T-helper 2 cell (primary cell): ENCODE measurements at places on chromosomes 16 and 17.

- no peak for DNase-seq
Measured at GRCh38 chr16:55539049-55539448, 27.4 kb upstream of the CAPNS2 start.

- no peak for DNase-seq
Measured at GRCh38 chr17:13073018-13073417, 55.2 kb upstream of the ELAC2 start.

DNA sequence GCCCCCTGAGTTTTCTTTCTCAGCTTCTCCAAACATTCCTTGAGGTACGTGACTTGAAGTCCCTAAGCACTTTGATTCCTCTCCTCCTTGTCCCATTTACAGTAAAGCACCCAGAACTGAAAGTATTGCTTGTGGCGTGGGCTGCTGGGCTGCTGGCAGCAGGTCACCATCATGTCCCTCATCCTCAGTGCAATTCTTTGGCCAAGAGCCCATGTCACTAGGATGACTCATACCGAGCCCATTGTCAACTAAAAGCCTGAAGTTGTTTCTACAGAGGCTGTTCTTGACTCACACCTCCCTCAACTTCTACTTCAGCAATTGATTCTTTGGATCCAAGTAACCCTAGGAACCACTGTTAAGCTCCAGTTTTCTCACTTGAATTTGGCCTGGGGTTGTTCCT is 54.3 kb downstream of the KPNA2 start:
- DNase-seq = no peak

GRCh38 chr16:74625500-74626350 is 18.8 kb upstream of the GLG1 start:
- DNase-seq = no peak

DNA sequence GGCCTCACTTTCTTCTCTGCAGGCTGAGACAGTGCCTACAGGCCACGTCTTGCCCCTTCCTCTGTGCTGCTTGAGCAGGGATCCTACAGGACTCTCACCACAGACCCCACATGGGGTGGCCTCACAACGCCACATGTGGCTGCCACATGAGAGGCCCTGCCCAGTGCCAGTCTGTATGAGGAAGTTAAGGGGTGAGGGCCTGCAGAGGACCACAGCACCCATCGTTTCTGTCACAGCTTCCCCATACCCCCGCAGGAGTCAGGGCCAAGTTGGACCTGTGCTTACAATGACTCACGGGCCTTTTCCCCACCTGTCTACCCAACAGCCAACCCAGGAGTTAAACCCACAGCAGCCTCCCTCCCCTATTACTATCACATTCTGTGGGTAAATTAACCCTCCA is 2.9 kb upstream of the GSDMB start:
- no peak for DNase-seq

- no peak for DNase-seq
Measured at GRCh38 chr17:68711858-68712257, 110.7 kb upstream of the FAM20A start.

DNA sequence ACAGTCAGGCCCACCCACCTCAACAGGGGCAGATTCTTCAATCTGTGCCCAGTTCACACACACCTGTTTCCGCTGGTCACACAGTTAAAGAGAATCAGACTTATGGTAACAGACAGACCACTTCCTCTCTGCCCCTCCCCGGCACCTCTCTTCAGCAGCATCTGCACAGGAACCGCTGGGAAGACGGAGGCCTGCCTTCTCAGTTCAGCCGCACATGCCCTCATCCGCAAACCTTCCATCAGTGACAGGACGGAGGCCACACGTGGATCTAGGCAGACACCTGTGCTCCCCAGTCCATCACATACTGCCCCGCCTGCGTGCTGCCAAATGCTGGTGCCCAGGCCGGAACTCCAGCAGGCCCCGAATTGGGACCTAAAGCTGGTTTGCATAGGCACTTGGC is 10.3 kb downstream of the PHB1 start:
- DNase-seq = no peak

- no peak for DNase-seq
Measured at GRCh38 chr17:12830777-12831247, 41.5 kb downstream of the ARHGAP44 start.

DNA sequence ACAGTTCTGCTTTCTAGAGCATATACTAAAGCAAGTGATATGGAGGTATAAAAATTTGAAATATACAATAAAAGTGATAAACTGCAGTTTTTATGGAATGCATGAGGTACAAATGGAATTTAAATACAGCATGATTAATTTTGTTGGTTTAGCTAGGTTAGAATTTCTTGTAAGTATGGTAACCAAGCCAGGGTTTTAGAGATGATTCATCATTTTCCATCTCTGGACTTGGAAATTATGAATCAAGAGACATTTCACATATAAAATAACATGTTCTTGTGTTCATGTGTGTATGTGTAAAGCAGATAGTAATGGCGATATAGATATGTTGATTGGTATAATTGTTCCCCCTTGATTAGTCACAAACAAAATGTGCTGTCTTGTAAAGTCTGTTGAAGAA is 1219.8 kb downstream of the CDH8 start:
- DNase-seq = no peak

DNA sequence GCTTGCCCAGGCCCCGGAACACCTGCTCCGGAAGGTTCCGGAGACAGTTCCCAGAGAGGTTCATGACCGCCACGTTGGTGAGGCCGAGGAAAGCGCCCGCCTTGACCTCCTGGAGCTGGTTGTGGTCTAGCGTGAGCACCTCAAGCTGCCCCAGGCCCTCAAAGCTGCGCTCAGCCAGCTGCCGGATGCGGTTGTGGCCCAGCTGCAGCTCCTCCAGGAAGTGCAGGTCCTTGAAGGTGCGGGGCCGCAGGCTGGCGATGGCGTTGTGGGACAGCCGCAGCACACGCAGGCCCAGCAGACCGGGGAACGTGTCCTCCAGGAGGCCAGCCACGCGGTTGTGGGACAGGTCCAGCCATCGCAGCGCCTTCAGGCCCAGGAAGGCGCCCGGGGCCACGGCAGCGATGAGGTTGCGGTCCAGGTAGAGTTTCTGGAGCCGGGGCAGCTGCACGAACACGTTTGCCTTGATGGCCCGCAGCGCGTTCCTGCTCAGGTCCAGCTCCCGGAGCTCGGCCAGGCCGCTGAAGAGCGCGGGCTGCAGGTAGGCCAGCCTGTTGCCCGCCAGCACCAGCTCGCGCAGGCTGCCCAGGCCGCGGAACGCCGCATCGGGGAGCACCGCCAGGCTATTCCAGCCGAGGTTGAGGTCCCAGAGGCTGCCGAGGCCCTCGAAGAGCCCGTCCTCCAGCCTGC is 2.1 kb downstream of the IGFALS start:
- no peak for DNase-seq

- no peak for DNase-seq
Measured at GRCh38 chr17:60345233-60345632, 46.7 kb downstream of the USP32 start.

DNA sequence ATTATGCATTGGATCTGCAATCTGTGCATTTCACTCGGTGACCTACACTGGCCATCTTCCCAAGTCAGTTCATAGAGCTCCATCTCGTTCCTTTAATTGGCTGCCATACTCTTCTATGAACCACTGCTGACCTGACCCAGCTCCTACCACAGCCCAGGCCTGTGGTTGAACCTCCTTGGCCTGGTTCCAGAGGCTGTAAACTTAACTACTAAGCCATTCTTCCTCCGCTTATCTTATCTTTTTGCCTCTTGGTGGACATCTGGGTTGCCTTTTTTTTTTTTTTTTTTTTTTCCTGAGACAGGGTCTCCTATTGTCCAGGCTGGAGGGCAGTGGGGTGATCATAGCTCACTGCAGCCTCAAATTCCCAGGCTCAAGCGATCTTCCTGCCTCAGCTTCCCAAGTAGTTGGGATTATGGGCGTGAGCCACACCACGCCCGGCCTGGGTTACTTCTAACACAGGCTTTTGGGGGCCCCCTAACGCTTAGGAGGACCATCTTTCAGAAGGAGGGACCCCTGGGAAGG is 18.3 kb downstream of the COQ7 start:
- DNase-seq = no peak

GRCh38 chr16:30054451-30054850 is 11.1 kb upstream of the ALDOA start:
- DNase-seq = no peak

- no peak for DNase-seq
Measured at GRCh38 chr17:19630661-19631060, 17.9 kb upstream of the ALDH3A2 start.

- DNase-seq = no peak
Measured at GRCh38 chr16:74190292-74190691, 106.3 kb upstream of the PSMD7 start.

DNA sequence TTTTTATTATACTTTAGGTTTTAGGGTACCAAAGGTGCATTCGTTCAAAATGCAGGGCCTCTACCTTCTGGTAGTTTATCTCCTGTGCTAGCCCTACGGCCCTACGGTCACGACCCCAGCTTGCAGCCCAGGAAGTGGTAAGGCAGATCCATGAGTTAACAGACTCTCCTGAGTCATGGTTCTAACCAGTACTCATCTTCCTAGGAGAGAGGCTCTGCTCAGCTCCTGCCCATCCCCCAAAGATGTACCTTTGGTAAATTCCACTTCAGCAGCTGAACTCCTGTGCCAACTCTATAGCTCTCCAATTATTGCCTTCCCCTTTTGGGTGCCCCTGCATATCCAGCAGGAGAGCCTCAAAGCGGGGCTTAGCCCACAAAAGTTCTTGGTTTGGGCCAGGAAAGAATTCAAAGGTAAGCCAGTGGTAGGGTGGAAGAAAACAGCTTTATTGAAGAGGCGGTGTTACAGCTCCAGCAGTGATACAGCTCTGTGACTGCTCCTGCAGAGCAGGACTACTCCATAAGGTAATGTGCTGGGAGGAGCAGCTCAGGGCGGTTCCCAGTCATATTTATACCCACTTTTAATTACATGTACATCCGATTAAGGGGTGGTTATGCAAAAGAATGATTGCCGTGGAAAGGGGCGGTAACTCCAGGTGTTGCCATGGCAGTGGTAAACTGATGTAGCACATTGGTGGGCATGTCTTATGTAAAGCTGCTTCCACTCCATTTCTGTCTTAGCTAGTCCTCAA is 241.4 kb downstream of the PMP22 start:
- no peak for DNase-seq

DNA sequence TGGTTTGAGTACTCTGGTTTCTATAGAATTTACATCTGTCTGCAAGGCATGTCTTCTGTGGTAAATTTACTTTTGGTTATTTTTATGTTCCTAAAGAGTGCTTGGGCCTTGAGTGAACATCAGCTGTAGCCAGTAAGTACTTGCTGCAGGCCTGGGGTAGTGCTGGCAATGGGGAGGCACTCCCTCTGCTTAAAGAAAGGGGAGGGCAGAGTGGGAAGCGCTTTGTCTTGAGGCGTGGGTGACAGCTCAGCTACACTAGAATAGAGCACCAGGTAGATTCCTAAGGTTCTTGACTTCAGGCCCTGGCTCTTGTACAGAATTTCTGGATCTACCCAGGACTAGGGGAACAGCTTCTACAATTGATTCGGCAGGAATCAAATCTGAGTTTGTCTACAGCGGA is 50.6 kb downstream of the MPHOSPH6 start:
- no peak for DNase-seq

GRCh38 chr17:45096141-45096540 is 35.0 kb downstream of the NMT1 start:
- no peak for DNase-seq

DNA sequence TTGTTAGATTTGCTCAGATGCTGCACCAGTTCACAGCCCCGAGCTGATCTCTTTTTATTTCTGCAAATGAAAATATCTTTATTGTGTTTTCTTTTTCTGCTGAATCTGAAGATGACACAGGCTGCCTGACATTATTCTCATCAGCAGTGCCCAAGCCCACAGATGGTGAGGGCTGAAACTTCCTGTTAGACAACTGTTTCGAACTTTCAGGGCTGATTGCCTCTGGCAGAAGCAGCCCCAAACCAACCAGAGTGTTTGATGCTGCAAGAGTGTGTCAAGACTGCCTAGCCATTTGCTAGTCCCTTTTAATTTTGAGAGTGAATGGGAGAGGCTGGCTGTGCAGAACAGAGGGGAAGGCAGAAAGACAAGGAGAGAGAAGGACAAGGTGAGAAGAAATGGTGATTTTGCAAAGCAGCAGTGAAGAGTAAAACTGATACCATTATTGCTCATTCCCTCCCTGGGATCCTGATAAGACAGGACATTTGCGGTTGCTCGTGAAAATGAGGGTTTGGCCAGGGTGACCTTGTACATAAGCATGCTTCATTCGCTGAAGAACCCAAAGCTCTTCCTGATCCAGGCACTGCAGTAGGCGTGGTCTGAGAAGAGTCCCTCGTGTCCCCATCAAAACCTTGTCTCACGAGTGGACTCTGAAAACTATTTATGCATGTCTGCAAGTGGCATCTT is 77.2 kb downstream of the TMEM114 start:
- no peak for DNase-seq

GRCh38 chr17:81287152-81287551 is 8.0 kb downstream of the SLC38A10 start:
- DNase-seq = no peak

- no peak for DNase-seq
Measured at GRCh38 chr16:11151885-11152629, 103.9 kb downstream of the SOCS1 start.

DNA sequence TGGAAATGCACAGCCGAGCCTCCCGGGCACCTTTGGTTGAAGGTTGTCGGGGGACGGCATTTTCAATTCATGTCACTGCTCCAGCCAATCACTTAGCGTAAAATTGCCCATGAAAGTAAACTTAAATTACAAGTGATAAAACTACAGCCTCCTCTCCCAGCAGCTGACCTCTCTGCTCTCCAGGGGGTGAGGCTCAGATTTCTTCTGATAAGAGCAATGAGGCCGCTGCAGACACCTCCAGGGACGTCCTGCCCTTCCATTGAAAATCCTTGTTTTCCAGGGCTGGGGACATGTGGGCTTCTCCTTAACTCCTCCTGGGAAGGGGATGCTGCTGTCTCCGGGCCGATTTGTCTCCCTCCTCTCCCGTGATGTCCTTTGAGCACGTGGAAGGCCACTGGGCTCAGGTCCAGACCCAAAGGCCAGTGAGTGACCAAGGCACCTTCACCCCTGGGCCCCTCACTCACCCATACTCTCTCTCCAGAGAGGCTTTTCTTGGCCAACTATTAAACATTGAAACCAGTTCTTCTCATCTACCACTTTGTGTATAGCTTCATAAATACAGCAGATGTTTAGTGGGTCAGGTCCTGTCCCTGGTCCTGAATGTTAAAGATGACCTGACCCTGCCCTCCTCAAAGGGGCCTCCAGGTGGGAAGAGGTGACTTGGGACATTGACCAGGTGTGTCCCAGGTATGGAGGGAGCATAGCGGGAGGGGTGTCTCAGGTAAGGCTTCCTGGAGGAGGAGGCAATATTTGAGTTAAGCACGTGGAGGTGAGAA is 52.3 kb downstream of the MGAT5B start:
- no peak for DNase-seq

DNA sequence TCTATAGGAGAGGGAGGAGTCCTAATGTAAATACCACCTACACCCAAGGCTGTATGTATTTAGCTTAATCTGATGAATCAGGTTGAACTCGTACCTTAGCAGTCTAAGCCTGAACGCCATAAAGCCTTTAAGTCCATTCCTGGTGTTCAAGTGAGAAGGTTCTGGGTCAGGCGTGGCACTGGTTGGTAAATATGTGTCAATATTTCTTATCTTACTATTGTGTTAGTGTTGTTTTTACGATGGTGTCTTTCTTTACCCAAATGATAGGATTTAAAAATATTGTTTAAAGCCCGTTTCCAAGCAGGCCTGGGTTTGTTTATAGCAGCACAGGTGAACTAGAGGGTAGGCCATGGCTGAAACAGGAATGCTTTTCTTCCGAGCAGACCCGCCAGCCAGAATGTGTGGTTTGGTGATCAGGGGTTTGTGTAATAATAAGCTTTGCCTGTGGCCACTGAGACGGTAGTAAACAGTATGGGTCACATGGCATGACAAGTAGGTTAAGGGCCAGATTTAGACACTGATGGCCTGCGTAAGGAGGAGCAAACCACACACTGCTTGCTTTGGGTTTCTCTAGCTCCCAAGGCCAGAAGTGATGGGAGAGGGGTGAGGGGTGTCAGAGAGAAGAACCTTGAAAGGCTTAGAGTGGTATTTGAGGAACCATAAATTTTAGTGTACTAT is 3.3 kb downstream of the TMEM94 start:
- no peak for DNase-seq
